ENCODE measurements at places on chromosomes 3 and 15. TPM values are rescaled to one million over a fixed set of nuclear protein-coding genes. Genes with fewer than 3 reads are reported as not detected.

- DNase-seq = no peak
Observed at GRCh38 chr3:14494973-14495300, 45.2 kb downstream of the GRIP2 start.

DNA sequence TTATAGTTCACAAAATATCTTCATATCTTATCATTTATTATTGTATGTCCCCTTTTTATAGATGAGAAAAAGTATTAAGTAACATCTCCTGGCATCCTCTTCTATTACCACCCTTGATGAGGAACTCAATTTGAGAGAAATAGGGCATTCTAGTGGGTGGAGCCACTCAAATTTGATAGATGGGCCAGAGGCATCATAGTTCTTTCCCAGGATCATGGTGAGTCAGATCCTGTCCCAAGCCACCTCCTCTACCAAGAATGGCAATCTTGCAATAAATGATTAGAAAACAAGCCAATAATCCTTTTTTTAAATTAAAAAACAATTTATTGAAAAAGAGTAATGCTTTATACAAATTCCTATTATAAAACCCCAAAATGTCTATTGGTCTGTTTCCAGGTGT lies 16.8 kb downstream of the CLDN1 start:
- DNase-seq = no peak

DNA sequence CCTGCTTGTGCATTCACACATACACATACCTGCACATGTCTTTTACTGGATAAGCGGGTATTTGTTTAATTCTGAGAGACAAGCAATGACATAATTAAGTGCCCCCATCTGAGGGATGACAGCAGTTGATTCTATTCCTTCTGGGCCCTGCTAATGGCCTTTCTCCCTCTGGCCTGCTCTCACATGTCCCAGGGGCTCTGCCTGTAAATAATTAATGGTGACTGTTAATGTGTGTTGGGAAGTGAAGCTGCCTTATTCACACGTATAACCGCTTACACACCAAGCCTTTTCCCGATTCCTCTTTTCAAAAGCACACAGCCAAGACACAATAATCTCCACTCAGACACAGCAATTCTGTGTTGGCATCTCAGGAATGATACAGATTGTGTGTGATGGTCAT lies 47.8 kb downstream of the LRRK1 start:
- DNase-seq = no peak

DNA sequence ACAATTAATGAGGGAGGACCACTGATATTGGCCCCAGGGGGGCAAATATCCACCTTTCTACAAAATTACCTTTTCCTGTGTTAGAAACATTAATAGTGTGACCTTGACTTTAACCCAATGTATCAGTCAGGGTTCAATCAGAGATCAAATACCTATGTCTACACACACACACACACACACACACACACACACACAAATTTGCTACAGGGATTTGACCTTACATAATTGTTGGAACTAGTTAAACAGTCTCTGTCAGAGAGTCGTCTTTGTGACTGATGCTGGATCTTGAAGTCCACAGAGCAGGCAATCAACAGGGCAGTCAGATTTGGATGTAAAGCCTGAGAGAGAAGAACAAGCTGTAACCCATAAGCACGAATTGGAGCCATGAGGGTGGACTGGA lies 32.5 kb downstream of the TM4SF4 start:
- DNase-seq = no peak

The SPINT1 gene
- polyA plus RNA-seq = 1.3 TPM

The C3orf52 gene
- polyA plus RNA-seq = 3.0 TPM

The GHSR gene
- not detected for polyA plus RNA-seq

All from hindlimb muscle (tissue), 1 donor.